Adrenal gland (tissue), 19 donors: ENCODE measurements at places on chromosomes 13 and 19.
A peak's percentile ranks its signal among the peaks of the same experiment; 100 is the strongest.

DNA sequence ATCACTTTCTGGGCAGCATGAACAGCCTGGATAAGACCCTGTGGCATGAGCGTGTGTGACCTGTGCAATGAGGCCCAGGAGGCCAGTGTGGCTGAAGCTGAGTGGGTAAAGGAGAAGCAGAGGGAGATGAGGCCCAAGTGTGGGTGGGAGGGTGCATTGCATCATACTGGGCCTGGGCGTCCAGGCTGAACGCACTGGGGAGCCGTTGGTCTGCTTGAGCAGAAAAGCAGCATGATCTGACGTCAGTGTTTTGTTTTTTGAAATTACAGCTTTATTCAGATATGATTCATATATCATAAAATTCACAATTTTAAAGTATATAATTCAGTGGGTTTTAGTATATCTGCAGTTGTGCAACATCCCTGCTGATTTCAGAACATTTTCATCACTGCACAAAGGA, 409.7 kb downstream of the HS6ST3 start:
- DNase-seq = no peak

- DNase-seq = no peak
These were observed 12.7 kb upstream of the LILRA5 start for GRCh38 chr19:54325631-54326030.

- no peak for DNase-seq
These were observed 9.8 kb downstream of the UBL3 start for GRCh38 chr13:29840585-29840984.

DNA sequence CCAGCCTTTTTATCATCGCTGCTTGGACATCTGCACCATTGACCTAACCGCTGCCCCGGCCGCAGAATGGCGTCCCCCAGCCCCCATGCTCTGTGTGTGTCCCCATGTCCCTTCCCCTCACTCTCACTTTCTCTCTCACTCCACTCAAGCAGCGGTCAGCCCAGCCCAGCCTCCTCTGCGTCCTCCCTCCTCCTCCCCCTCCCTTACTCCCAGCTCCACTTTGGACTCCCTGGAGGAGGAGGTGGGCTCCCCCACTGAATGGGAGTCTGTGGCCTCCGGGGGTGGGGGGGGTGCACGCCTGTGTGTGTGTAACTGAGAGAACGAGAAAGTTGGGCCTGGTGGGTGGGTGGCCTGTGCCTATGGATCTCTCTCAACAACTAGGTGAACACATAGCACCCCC, 2.2 kb downstream of the MAP2K7 start:
- DNase-seq = peak; percentile 63

DNA sequence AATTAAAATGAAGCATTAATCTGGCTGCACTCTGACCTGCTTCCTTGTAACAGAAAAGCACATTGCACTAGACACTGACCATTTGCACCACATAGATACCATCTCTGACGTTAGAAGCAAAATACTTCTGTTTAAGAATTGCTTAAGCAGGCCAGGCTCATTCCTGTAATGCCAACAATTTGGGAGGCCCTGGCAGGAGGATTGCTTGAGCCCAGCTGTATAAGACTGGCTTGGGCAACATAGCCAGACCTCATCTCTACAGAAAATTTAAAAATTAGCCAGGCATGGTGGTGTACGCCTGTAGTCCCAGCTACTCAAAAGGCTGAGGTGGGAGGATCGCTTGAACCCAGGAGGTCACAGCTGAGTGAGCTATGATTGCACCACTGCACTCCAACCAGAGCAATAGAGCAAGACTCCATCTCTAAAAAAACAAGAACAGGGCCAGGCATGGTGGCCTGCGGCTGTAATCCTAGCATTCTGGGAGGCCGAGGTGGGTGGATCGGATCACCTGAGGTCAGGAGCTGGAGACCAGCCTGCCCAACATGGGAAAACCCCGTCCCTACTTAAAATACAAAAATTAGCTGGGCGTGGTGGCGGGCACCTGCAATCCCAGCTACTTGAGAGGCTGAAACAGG, 7.0 kb upstream of the TLE6 start:
- DNase-seq = no peak

DNA sequence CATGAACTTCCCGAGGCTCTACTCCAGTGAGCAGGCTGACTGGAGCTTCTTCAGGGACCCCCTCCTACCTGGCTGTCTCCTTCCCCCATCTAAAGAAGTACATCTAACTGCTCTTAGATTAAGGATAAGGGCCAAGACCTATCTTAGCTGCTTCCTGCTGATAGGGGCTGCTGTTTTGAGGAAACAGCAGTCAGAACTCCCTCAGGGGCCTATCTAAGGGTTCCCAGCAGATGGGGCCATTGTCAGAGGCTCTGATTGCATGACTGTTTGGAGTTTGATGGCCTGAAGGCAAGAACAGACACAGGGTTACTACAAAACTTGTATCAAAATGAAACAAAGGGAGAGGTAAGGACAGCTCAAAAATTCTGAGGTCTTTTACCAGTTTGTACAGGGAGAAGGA, 2636.9 kb upstream of the PCDH20 start:
- DNase-seq = no peak

GRCh38 chr19:49786376-49786820, 19.6 kb downstream of the AP2A1 start:
- peak; percentile 92 for DNase-seq

DNA sequence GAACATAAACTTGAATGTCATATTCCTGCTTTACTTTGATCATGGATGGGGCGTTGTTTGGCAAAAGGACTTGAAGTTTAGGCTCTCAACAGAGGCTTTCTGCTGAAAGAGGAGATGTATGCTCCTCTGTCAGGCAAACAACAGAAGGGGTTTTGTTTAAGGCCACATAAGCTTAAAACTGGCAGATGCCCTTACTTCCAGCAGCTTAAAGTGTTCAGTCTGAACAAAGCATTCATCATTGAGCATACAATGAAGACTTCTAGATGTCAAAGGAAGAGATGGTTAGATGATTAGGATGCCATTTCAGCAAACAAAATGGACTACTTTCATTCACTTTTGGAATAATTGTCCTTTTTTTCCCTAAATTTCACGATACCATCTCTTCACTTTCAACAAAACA, 484.5 kb downstream of the SLITRK6 start:
- DNase-seq = no peak

- DNase-seq = no peak
These were observed 8.5 kb downstream of the MOB3A start for GRCh38 chr19:2087621-2088100.

GRCh38 chr13:50732712-50733111, 110.8 kb downstream of the DLEU7 start:
- DNase-seq = no peak

GRCh38 chr13:77502104-77502720, 33.3 kb upstream of the SCEL start:
- no peak for DNase-seq

- DNase-seq = no peak
These were observed 27.5 kb upstream of the OBI1 start for GRCh38 chr13:78686461-78686860.

DNA sequence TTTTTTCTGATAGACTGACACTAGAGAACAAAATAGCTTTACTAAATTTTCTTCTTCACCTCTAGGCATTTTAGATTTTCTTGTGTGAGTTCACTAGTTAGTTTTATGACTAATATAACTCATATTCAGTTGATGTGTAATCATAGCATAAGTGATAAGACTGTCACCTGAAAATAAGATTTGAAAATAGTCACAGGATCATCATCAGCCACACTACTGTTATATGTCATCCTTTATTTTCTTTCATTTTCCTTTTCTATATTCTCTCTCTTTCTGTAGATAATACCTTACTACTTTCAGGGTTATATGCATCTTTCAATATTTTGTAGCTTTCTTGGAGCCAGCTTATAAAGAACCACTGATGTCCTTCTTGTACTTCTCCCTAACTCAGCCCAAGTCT, 292.6 kb downstream of the TDRD3 start:
- DNase-seq = no peak

DNA sequence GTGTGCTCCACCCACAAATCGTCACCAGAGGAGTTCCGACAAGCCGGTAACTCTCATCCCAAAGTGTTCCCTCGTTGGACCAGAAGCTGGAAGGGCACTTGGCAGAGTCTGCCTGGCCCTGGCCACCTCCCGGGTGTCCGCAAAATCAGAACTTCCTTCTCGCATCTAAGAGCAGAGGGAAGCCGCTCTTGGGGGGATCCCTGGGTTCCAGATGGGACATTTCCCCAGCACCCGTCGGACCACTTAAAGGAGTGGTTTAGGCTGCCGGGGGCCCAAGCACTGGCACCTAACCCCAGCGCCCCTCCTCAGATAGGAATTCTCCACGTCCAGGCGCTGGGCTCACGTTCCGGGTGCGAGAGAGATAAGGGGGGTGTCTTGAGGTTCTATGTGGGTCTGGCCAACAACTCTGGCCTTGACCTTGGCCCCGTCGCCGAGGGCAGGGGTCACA, 857 bp upstream of the MAP2K7 start:
- no peak for DNase-seq

GRCh38 chr19:13887517-13887916, 10.6 kb downstream of the NANOS3 start:
- DNase-seq = no peak

DNA sequence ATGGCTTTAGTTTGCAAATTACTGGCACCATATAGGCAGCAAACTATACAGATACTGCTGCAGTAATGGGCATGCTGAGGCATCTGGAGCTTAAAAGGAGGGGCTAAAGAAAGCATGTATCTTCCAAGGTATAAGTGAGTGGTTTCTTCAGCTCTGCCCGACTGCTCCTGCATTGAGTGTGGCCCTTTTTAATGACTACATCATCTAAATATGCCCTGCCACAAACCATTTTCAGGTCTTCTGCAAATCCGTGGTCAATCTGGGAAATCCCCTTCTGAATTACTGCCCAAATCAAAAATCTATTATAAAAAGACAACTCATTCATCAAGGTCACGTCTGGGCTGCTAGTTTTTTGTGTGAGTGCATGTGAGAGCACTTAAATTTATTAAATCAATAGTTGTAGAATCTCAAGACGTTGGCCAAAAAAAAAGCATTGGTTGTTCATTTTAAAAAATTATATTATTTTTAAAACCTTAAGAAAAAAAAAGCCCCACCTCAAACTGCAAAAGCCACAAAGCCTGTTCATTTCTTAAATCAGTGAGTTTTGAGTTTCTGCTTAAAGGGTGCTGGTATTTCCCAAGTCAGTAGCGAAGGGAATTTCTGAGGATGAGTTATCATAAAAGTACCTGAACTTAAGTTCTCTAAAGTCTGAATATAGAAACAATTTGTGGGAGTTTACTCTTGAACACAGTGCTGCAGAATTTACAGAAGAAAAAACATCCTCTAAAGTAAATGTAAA, 16.3 kb downstream of the LCP1 start:
- DNase-seq = no peak

DNA sequence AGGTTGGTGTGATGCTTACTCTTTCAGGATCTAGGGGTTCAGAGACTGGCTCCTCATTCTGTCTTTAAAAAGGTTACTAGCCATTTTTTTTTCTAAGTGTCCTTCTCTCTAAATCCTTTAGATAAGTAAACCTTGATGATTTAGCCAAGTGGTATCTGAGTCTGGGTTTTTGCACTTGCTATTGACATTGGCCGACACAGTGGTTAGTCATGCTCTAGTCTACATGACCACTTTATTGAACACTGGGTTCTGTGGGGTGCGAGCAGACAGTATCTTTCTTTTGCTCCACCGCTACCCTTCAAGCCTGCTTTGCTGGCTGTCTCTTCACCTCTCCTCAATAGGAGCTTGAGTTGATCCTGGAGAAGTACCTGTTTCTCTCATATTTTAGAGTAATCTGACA, 6.2 kb upstream of the NUP58 start:
- DNase-seq = no peak

DNA sequence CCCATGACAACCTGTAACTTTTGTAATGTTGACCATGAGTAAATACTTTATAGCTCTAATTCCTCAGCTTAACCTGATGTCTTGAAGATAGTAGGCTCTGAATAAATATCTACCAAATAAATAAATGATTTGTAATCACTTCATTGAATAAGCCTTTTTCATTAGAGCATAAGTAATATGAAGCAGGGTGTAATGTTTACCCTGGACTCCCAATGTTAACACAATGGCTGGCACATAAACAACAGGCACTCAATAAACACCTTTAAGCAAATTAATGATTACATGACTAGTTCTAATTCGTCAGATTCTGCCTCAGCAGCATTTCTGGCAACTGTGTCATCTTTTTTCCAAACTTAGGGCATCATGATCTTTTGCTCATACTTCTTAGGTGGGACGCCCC, 396.3 kb downstream of the LIG4 start:
- no peak for DNase-seq

DNA sequence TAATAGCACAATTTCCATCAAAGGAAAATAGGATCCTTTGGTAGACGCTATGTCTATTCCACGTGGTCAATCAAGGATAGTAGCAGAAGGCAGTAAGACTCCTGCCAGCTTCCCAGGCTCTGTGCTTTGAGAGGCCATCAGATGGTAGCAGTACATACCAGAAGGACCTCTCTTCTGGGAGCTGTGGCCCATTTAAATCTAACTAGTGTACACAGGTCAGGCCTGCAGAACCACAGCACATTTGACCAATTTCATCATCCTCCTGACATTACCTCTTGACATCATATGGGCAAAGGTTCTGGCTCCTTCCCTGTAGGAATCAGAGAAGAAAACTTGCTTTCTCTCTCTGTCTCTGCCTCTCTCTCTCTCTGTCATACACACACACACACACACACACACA, 229.6 kb upstream of the HTR2A start:
- DNase-seq = no peak

DNA sequence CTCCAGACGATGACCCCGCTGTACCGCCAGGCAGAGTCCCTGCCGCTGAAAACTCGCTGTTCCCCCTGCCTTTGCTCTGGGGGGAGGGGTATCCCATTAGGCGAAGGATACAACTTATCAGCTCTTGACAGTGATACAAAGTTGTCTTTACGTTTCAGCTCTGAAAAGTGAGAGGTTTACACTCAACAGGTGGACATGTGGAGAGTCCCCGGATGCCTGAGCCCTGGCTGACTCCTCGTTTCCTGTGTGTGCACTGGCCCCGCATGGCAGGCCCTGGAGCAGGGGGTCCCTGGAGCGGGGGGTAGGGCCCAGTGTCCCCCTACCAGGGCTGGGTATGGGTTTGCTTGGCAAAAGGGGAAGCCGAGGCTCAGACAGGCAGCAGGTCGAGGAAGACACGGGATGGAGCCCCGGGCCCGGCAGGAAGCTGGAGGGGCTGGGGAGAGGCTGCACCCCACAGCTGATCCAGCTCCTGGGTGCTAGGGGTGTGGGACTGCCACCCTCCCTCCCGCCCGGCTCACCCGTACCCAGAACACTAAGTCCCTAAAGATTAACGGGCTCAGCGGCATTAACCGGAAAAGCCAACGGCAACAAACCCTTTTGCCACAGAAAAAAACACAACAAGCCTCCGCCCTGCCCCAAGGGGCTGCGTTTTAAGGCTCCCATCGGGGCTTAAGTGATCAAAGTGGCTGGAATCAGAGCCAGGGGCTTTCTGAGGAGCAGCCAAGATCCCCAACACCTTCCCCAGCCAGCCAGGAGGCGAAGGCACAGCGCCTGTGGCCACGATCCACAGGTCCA, 5.6 kb downstream of the TCF3 start:
- DNase-seq = no peak

GRCh38 chr13:100140441-100140840, 51.5 kb downstream of the PCCA start:
- no peak for DNase-seq

GRCh38 chr13:47454986-47455385, 546.1 kb downstream of the SUCLA2 start:
- no peak for DNase-seq

GRCh38 chr19:7654401-7654800, 14.4 kb upstream of the RETN start:
- DNase-seq = no peak
